ENCODE measurements at places on chromosomes 5 and 9. TPM values are rescaled to one million over a fixed set of nuclear protein-coding genes. Genes with fewer than 3 reads are reported as not detected.

DNA sequence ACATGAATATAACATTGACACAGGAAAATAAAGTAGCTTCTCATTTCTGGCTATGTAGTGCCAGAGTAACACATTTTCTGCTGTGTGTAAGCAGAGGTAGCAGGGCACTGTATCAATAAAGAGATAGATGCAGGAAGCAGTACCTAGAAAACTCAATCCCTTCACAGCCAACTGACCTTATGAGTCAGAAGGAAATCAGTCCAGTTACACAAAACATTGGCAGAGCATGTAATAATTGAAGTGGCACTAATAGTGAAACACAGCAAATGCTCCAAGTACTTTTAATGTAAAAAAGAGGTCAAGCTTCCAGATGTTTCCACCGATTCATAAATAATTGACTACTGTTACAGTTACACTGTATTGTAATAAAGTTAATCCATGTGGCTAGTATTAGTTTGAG is 706.6 kb downstream of the EFNA5 start:
- no peaks in the 10 kb centered on the region for H3K27me3 ChIP-seq
- no peak overlapping the region for H3K27ac ChIP-seq
- H3K4me1 ChIP-seq = no peaks in the 10 kb centered on the region
- DNase-seq = no peak
- no peak overlapping the region for H3K4me3 ChIP-seq
- H3K36me3 ChIP-seq = no peaks in the 10 kb centered on the region

DNA sequence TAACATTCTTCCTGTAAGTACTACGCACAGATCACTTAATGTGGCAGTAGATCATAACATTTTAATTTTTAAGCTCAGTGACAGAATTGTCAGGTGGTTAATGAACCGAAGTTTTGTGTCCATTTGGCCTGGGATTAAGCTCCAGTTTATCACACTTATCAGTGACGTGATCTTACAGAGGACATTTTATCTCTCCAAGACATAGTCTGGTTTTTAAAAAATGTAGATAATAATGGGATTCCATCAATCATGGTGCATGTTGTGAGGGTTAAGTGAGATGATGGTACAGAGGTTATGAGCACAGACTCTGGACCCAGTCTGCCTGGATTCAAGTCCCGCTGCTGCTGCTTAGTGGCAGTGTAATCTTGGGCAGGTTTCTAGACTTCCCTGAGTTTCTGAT is 66.0 kb upstream of the ZFAND5 start:
- no peak overlapping the region for H3K4me3 ChIP-seq
- H3K36me3 ChIP-seq = no peaks in the 10 kb centered on the region

DNA sequence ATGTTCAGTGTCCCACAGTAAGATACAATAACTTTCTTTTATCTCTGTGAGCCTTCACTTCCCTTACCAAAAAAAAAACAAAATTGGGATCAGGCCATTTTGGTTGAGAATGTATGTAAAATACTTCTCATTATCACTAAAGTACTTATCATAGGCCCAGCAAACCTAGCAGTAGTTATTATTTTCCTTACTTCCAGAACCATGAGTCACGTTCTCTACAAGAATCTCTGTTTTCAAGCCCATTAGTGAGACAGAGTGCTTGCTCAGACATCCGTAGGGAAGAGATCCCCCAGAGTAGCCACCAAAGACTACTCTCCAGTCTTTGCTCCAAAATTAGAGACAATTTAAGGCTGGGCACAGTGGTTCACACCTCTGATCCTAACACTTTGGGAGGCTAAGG is 103.9 kb upstream of the NR5A1 start:
- peaks cover 5% of the 10 kb centered on the region for H3K4me1 ChIP-seq
- no peaks in the 10 kb centered on the region for H3K36me3 ChIP-seq
- no peak overlapping the region for H3K27ac ChIP-seq
- H3K4me3 ChIP-seq = no peak overlapping the region
- no peaks in the 10 kb centered on the region for H3K27me3 ChIP-seq

DNA sequence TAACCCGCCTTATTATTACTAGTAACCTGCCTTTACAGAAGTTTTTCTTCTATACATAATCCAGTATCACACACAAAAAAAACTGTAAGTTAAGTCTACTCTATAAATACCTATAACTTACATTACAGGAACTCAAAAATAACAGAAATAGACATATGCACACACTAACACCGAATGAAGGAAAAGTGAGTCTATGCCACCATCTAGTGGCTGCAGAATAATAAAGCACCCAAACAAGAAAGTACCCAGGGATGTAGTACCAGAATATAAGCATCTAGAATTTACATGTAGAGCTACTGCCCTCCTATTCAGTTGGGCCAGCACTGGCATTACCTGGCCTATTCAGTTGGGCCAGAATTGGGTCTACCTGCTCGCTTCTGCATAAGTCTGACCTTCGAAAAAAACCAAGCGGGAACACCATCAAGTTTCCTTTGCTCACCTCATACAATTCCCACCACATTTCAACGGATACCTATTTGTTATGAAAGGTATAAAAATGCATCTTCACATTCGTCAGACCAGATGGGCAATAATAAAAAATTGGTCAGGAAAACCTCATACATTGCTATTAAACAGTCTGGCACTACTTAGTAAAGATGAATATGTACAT is 4.0 kb upstream of the NIPSNAP3A start:
- no peaks in the 10 kb centered on the region for H3K36me3 ChIP-seq
- no peak for DNase-seq
- H3K4me3 ChIP-seq = no peak overlapping the region
- no peaks in the 10 kb centered on the region for H3K4me1 ChIP-seq

DNA sequence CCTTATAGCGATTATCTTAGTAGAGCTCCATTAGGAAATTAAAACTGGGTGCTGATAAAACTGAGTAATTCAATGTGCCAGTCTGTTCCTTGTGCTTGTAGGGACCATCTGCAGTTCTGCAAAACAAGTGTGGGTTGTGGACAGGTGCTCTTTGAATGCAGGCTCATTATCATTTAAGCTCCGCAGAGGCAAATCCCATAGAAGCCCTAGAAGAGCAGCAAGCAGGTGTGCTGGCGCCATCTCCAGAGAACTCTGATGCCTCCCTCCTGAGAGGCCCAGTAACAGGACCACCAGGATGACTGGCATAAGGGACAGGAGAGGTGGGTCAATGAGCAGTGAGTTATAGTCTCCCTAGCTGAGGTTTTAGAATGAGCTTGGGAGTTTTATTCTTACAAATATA is 1342.4 kb upstream of the DMAC1 start:
- no peaks in the 10 kb centered on the region for H3K4me1 ChIP-seq
- H3K4me3 ChIP-seq = no peak overlapping the region
- no peaks in the 10 kb centered on the region for H3K36me3 ChIP-seq
- no peak overlapping the region for H3K27ac ChIP-seq
- H3K27me3 ChIP-seq = no peaks in the 10 kb centered on the region

Gene PCDHGA5
- total RNA-seq = 1.3 TPM
